CD4-positive, CD25-positive, alpha-beta regulatory T cell (primary cell): ENCODE measurements at places on chromosomes 1 and 21.
A peak's percentile ranks its signal among the peaks of the same experiment; 100 is the strongest.

DNA sequence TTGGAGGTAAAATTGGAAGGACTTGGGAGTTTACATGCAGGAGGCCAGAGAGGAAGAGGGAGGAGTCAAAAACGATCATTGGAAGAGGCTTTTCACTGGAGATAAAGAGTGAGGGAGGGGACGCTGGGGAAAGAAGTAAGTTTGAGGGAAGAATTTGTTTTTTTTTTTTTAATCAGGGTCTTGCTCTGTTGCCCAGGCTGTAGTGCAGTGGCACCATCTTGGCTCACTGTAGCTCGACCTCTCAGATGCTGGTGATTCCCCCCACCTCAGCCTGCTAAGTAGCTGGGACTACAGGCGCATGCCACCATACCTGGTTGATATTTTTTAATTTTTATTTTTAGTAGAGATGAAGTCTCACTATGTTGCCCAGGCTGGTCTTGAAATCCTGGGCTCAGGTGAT lies 1.2 kb upstream of the MROH7 start:
- no peak for DNase-seq
- H3K27me3 ChIP-seq = no peaks in the 10 kb centered on the region
- H3K27ac ChIP-seq = no peak overlapping the region
- H3K4me3 ChIP-seq = no peak overlapping the region
- H3K36me3 ChIP-seq = no peaks in the 10 kb centered on the region

- no peak overlapping the region for H3K4me3 ChIP-seq
- no peaks in the 10 kb centered on the region for H3K36me3 ChIP-seq
- no peaks in the 10 kb centered on the region for H3K27me3 ChIP-seq
- H3K27ac ChIP-seq = no peak overlapping the region
- DNase-seq = no peak
Observed at GRCh38 chr21:45800339-45801080, 157.0 kb downstream of the PCBP3 start.

- H3K27ac ChIP-seq = peak overlapping the region; percentile 97
- H3K4me3 ChIP-seq = peak overlapping the region; percentile 100
- no peaks in the 10 kb centered on the region for H3K27me3 ChIP-seq
- H3K36me3 ChIP-seq = peaks cover 71% of the 10 kb centered on the region
- peak; percentile 77 for DNase-seq
Observed at GRCh38 chr1:37479255-37480124, 5.1 kb downstream of the ZC3H12A start.

- no peak overlapping the region for H3K4me3 ChIP-seq
- no peaks in the 10 kb centered on the region for H3K4me1 ChIP-seq
- no peaks in the 10 kb centered on the region for H3K36me3 ChIP-seq
- H3K27me3 ChIP-seq = no peaks in the 10 kb centered on the region
- H3K27ac ChIP-seq = no peak overlapping the region
Observed at GRCh38 chr1:154148807-154149206, 6.1 kb downstream of the NUP210L start.

DNA sequence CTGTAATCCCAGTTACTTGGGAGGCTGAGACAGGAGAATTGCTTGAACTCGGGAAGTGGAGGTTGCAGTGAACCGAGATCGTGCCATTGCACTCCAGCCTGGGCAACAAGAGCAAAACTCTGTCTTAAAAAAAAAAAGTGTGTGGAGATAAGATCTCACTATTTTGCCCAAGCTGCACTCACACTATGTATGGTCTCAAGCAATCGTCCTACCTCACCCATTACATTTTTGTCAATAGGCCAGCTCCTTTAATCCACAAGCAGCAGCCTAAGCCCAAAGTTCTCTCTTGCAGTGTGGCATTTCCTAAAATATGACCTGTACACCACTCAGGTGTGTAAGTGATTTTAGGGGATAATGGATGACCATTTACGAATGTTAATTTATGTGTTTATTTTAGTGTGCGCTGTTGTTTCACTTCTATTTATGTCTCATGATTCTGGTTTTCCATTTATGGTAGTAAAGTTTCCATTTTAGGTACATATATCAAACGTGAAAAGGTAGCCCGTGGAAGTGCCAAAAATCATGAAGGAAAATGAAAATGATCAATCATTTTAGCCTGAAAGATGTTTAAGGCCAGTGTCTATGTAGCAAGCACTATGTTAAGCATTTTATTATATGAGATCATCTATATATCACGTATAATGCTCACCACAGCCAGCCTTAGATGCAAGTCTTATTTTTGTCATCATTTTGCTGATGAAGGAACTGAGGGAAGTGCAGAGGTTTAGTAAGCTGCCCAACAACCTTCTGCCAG lies 5.6 kb downstream of the LCK start:
- H3K4me3 ChIP-seq = peak overlapping the region; percentile 99
- no peak for DNase-seq
- H3K4me1 ChIP-seq = peaks cover 84% of the 10 kb centered on the region
- H3K27ac ChIP-seq = peak overlapping the region; percentile 94
- H3K27me3 ChIP-seq = no peaks in the 10 kb centered on the region

DNA sequence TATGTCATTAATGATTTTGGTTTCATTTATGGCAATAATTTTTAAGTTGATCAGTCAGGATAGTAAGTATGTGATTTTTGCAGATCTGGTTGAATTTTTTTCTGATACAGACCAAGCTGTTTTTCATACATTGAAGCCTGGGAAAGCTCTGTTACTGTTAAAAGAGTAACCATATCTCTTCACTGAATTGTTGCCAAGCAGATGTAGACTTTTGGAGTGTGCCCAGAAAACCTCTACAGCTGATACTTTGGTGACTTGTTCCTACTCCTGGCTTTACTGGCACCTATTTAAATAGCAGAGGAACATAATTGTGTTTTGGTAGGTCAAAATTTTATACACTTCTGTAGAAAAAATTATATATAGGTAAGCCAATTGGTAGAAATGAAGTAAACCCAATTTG lies 49.4 kb downstream of the NFIA start:
- peaks cover 2% of the 10 kb centered on the region for H3K27me3 ChIP-seq
- no peak overlapping the region for H3K27ac ChIP-seq
- H3K4me3 ChIP-seq = no peak overlapping the region
- H3K36me3 ChIP-seq = no peaks in the 10 kb centered on the region

GRCh38 chr1:207669528-207670009 lies 24.6 kb downstream of the CR1L start:
- no peaks in the 10 kb centered on the region for H3K4me1 ChIP-seq
- no peak overlapping the region for H3K27ac ChIP-seq
- no peak for DNase-seq

GRCh38 chr1:22611530-22611947 lies 24.9 kb upstream of the C1QA start:
- no peak for DNase-seq
- no peaks in the 10 kb centered on the region for H3K36me3 ChIP-seq
- H3K4me3 ChIP-seq = no peak overlapping the region
- no peaks in the 10 kb centered on the region for H3K4me1 ChIP-seq
- H3K27me3 ChIP-seq = no peaks in the 10 kb centered on the region

GRCh38 chr1:35629051-35629450 lies 12.3 kb downstream of the PSMB2 start:
- DNase-seq = no peak
- H3K4me1 ChIP-seq = no peaks in the 10 kb centered on the region
- H3K27ac ChIP-seq = no peak overlapping the region
- no peaks in the 10 kb centered on the region for H3K27me3 ChIP-seq

GRCh38 chr1:204714861-204715511 lies 29.4 kb upstream of the LRRN2 start:
- DNase-seq = no peak
- H3K36me3 ChIP-seq = no peaks in the 10 kb centered on the region
- H3K27ac ChIP-seq = no peak overlapping the region
- H3K27me3 ChIP-seq = peaks cover 12% of the 10 kb centered on the region
- H3K4me1 ChIP-seq = no peaks in the 10 kb centered on the region

GRCh38 chr1:233613252-233614172 lies at the start of gene KCNK1:
KCNK1 (plus strand) TSS chr1:233614106; CDS start chr1:233614172, 66 bp downstream.
- no peaks in the 10 kb centered on the region for H3K4me1 ChIP-seq
- DNase-seq = no peak
- H3K27me3 ChIP-seq = peaks cover 8% of the 10 kb centered on the region
- no peak within 1 kb of the TSS for H3K4me3 ChIP-seq
- no peaks in the 10 kb centered on the region for H3K36me3 ChIP-seq
- no peak within 1 kb of the TSS for H3K27ac ChIP-seq

DNA sequence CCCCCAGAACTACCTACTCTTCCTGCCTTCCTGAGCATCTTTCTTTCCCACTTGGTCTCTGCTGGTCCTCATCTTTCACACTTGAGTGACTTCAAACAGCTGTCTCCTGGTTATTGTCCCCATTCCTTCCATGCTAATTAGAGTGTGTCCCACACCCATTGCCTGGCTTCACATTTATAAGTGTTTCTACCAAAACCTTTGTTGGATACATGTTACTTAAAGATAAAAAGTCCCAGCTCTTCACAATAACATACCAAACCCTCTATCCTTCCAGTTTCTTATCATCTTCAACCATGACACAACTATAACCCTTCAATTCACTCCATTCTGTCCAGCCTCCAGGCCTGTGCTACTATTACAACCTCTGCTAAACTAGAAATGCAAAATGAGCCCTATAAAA lies 41.0 kb downstream of the VCAM1 start:
- H3K4me1 ChIP-seq = no peaks in the 10 kb centered on the region
- H3K4me3 ChIP-seq = no peak overlapping the region
- H3K27me3 ChIP-seq = no peaks in the 10 kb centered on the region
- H3K36me3 ChIP-seq = no peaks in the 10 kb centered on the region

DNA sequence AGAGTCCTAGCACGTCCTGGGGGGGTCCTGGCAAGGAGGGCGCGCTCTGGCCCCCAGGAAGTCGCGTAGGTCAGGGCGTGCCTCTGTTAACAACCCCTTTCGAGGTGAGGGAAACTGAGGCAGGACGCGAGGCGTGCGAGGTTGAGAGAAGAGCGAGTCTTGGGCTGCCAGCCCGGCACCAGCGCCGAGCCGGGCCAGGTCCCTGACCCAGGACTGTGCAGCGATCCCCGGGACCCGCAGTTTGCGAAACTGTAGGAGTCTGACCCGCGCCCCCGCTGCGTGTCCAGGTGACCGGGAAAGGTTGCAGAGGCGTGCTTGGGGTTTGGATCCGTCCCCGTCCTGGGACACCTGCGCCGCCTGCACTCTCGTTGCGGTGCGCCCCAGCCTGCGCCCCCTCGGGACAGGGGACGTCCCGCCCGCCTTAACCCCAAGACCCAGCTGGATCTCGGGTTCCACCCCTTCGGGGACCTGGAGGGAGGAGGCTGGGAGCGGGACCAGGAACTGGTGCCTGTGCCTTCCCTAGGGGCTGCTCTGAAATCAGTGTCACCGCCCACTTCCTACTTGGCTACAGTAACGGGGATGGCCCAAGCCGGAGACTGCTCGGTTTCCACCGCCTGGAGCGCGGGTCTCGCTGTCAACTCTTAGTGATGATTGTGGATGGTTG lies 493 bp downstream of the DISC1 start:
- H3K4me1 ChIP-seq = peaks cover 33% of the 10 kb centered on the region
- DNase-seq = peak; percentile 39
- H3K27ac ChIP-seq = peak overlapping the region; percentile 58

- no peaks in the 10 kb centered on the region for H3K36me3 ChIP-seq
- no peak for DNase-seq
- no peak overlapping the region for H3K4me3 ChIP-seq
- no peak overlapping the region for H3K27ac ChIP-seq
- H3K27me3 ChIP-seq = no peaks in the 10 kb centered on the region
Observed at GRCh38 chr1:7105269-7105668, 320.0 kb downstream of the CAMTA1 start.

- H3K27ac ChIP-seq = no peak overlapping the region
- DNase-seq = no peak
- no peaks in the 10 kb centered on the region for H3K36me3 ChIP-seq
- H3K4me1 ChIP-seq = no peaks in the 10 kb centered on the region
- peaks cover 3% of the 10 kb centered on the region for H3K27me3 ChIP-seq
- no peak overlapping the region for H3K4me3 ChIP-seq
Observed at GRCh38 chr1:65297706-65298105, 11.6 kb upstream of the DNAJC6 start.

DNA sequence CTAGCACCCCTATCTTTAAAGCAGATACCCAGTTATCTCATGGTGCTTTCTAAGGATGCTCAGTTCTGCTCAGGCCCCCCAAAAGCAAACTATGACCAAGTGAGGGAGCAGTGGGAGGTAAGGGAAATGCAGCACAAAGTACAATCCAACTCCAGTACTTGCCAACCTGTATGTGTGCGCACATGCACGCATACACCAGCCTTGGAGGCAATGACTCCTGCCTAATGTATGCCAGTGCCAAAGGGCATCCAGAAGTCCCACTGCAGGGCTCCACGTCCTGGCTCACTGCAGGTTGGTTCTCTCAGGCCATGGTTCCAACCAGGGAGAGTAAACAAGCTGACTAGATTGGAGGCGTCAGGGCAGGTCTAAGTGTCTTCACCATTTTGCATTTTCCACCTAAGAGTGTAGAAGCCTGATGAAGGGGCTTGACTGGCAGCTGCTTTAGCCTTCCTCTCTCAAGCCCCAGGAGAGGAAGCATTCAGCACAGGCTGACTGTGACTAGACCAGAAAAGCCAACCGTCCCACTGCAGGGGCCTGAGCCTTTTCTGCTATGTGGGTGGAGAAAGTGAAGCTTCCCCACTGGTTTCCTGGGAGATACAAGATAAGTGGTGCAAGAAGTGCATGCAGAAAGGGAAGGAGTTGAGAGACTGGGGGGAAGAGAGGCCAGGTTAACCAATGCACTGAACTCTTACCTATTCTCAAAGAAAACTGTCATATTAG lies 7.7 kb downstream of the AMIGO1 start:
- H3K27me3 ChIP-seq = no peaks in the 10 kb centered on the region
- peak overlapping the region; percentile 70 for H3K4me3 ChIP-seq
- H3K27ac ChIP-seq = peak overlapping the region; percentile 87
- peaks cover 95% of the 10 kb centered on the region for H3K4me1 ChIP-seq
- DNase-seq = no peak

DNA sequence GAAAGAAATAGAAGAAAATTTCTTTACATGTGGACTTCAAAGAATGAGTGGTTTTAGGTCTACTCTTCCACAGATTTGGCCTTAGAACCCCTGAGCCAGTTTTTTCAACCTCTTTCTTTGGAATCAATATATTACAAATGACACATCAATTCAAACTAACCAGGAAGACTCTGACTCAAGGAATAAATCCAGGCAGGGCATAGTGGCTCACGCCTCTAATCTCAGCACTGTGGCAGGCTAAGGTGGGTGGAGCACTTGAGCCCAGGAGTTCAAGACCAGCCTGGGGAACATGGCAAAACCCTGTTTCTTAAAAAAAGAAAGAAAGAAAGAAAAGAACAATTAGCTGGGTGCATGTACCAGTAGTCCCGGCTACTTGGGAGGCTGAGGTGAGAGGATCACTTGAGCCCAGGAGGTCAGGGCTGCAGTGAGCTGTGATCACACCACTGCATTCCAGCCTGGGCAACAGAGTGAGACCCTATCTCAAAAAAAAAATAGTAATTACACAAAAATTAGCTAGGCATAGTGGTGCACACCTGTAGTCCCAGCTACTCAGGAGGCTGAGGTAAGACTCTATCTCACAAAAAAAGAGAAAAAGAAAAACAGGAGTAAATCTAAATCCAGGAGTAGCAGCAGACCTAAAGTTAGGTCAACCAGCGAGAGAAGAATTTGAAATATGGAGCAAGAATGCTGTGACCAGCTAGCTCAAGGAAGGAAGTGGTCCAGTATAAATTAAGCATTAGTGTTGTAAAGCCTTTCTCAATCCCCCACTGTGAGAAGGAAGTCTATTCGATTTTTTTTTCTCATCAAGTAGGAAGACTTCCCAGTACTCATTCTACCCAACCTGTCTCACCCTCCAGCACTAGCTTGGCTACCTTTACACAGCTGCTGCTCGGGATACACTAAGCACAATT lies 1.9 kb downstream of the SORT1 start:
- peaks cover 48% of the 10 kb centered on the region for H3K27me3 ChIP-seq
- no peak overlapping the region for H3K4me3 ChIP-seq
- no peak overlapping the region for H3K27ac ChIP-seq

GRCh38 chr1:67590329-67590728 lies 94.7 kb upstream of the GADD45A start:
- H3K4me1 ChIP-seq = no peaks in the 10 kb centered on the region
- H3K36me3 ChIP-seq = no peaks in the 10 kb centered on the region
- no peak for DNase-seq
- no peak overlapping the region for H3K4me3 ChIP-seq
- H3K27ac ChIP-seq = no peak overlapping the region
